Aorta (tissue), 5 donors: ENCODE measurements at places on chromosomes 11 and 22. TPM values are rescaled to one million over a fixed set of nuclear protein-coding genes. Genes with fewer than 3 reads are reported as not detected.

GRCh38 chr11:126963603-126964363 lies 36.8 kb downstream of the KIRREL3 start:
- no peak for DNase-seq

GRCh38 chr11:36711104-36711825 lies 113.2 kb upstream of the RAG2 start:
- no peak for DNase-seq

DNA sequence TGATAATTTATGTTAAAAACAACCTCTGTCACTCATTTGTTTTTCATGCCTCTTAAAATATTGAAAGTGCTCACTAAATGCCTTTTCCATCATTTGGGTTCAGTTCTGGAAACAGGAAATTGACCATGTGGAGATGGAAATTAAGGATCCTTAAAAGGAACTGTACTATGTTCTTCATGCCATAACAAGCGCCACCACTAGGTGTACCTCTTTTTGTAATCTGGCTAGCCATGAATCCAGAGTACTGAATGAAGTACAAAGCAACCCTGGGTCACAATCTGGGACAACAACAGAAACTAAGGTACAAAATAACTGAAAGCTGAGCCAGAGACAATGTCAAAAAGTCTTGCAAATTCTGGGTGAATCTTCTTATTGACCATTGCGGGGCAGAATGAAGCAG lies 559.1 kb downstream of the FAM181B start:
- DNase-seq, result no peak

DNA sequence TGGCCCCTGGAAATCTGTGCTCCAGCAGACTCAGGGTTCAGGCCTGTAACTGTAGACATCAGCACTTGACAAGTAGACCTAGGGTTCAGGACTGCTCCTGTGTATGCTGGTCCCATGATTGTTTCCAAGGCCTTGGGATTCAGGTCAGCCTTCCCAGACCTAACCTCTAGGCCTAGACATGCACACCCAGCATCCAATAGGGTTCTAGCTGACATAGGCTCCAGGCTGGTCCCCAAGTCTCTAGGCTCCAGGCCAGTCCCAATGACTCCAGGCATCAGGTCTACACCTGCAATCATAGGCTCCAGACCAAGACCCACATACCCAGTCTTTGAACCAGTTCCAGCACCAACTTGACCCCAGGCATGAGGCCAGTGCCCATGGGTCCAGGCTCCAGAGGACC lies 166.2 kb upstream of the GRIA4 start:
- no peak for DNase-seq

DNA sequence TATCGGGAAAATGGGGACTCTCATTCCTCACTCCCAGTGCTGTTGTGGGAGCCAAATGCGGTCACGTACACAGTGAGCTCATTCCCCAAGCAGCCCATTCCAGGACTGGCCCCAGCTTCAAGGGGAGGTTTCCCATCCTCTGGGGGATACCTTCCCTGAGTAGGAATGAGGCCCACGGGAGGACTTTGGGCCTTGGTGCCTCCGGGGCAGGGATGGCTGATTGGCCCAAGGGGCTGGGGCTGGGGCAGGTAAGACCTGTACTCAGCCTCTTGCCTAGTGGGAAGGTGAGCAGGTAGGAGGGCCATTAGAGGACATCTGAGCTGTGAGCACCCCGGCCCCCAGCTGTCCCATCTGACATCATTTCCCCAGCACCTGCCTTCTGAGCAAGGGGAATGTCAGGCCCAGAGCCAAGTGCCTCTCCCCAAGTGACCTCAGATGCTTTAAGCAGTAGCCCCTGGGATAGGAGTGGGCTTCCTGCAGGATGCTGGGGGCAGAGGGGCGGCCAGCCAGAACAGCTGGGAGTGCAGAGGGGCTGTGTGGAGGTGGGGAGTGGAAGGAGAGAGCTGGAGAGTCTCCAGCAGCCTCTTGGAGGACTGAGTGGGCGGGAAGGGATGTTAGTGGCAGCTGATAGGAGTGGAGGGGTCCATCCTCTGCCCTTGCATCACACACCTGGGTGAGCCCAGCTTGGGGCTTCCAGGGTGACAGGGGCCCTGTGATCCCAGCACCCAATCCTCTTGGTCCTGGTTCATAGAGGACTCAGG lies 58.4 kb downstream of the CD82 start:
- peak; percentile 64 for DNase-seq

- peak; percentile 35 for DNase-seq
Measured at GRCh38 chr22:38115423-38116205, 5.1 kb upstream of the BAIAP2L2 start.

- no peak for DNase-seq
Measured at GRCh38 chr11:125588505-125588904, 4.1 kb upstream of the STT3A start.

DNA sequence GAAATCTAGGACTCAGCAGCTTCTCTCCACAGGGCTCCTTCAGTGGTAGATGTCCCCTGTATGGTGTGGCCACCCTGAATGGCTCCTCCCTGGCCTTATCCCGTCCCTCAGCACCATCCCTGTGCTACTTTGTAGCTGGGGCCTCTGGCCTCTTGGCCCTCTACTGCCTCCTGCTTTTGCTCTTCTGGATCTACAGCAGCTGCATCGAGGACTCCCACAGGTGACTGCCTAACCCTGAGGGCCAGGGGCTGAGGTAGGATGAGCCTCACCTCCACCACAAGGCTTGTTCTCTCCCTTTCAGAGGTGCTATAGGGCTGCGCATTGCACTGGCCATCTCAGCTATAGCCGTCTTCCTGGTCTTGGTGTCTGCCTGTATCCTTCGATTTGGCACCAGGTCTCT lies 1.8 kb downstream of the TMEM179B start:
- DNase-seq, result no peak

- DNase-seq, result no peak
Measured at GRCh38 chr11:19366992-19367709, 126.4 kb upstream of the E2F8 start.

DNA sequence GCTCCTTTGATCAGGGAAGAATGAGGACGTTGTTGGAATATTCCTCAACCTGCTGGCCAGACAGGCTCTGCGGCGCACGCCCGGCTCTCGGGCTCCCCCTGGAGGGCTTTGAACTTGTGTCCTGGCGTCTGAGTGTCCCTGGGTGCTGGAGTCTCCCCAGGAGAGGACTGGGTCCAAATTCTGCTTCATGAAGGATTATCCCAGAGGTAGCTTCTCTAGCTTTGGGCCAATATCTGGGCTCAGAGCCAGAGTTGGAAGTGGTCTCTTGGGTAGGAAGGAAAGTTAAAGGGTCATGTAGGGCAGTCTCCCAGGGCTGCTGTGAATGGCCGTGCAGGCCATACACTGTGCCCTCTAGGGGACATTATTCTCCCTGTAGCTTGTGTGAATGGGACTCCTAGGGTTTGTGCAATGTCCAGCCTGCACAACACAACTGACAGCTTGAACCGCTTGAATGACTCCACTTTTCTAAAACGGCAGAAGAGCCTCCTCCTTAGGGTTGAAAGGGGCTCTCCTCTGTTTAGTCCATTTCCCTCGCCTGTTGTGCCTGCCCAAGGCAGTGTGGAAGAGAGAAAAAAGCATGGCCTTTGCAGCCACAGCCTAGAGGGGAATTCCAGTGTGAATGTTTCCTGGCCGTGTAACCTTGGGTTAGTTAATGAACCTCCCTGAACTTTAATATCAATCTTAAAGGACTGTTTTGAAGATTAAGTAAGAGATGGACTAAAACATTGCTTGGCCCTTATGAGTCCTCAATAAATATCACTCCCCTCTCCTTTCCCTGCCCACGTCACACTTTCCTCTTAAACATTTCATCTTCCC lies 111.2 kb upstream of the THY1 start:
- peak; percentile 81 for DNase-seq

DNA sequence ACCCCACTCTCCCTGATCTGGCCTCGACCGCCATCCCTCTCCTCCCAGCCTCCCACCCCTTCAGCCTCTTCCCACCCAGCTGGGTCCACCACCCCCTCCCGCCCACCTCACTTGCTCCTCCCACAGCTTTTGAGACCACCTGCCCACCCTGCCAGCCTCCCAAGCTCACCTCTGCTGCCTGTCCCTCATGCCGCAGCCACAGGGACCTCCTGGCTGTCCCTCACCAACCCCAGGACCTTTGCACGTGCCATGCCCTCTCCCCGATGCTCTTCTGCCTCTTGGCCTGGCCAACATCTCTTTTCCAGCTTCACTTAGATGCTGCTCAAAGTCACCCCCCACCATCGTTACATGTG lies 6.5 kb downstream of the PNPLA5 start:
- DNase-seq, result no peak

- no peak for DNase-seq
Measured at GRCh38 chr11:36452961-36453360, 57.1 kb downstream of the TRAF6 start.

DNA sequence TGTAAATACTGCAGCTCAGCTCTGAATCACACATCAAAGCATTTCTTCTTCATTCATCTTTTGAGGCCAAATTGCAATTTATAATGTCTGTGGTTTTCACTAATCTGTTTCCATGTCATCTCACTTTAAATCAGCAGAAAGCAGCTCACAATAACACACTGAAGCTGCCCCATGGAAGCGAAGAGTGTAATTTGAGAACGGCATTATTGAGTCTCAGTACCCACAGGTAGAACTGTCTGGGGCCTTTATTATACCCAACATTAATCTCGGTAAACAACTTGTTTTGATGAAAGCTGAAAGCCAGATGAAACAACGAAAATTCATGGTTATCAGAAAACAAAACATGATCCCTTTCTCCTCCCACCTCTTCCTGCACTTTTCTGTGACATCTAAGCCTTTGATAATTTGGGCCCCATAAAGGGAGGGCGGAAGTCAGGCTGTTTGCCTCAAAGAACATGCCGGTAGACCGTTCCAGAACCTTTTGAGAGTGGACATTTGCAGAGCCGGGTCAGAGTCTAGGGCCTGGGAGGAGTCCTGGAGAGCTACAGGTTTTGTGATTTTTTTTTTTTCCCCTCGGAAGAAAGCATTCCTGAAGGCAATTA lies 68.2 kb upstream of the SESN3 start:
- DNase-seq, result no peak

GRCh38 chr22:30223303-30223702 lies 23.3 kb downstream of the LIF start:
- DNase-seq, result no peak

DNA sequence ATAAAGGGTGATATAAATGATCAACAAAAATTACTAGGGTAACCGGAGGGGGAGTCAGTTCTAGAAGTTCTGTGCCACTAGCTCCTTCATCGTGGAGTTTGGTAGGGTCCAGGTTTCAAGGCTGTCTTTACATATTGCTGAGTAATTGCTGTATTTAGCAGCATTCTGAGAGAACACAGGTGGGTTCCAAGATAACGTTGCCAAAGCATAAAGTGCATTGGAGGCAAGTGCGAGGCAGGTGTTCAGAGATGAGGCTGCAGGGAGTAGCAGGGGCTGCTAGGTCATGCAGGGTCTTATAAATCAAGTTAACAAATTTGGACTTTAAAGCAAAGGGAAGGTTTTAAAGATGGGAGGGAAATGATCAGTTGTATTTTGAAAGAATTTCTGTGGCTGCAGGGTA lies 17.8 kb downstream of the SGSM3 start:
- DNase-seq, result no peak

DNA sequence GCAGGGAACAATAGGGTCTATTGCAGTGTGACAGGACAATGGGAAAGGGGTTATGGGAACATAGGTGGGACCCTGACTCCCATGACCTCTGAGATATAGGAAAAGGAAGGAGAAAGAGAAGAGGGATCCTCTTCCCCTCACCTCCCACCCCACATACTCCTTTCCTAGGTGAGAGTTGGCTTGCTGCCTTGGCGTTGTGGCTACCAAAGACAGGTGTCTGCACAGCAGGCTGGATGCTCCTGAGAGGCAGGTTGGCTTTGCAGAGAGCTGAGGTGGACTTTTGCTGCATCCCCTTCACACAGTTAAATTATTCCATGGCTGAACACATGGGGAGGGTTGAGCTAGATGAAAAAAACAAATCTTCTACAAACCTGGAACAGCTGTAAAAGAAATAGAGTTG lies 80.7 kb downstream of the SYT9 start:
- no peak for DNase-seq

- no peak for DNase-seq
Measured at GRCh38 chr11:114382509-114382908, 17.8 kb downstream of the C11orf71 start.

- no peak for DNase-seq
Measured at GRCh38 chr11:6099577-6099976, 7.9 kb upstream of the OR56B4 start.

GRCh38 chr11:74182635-74183034 lies 11.5 kb downstream of the PPME1 start:
- DNase-seq, result no peak

DNA sequence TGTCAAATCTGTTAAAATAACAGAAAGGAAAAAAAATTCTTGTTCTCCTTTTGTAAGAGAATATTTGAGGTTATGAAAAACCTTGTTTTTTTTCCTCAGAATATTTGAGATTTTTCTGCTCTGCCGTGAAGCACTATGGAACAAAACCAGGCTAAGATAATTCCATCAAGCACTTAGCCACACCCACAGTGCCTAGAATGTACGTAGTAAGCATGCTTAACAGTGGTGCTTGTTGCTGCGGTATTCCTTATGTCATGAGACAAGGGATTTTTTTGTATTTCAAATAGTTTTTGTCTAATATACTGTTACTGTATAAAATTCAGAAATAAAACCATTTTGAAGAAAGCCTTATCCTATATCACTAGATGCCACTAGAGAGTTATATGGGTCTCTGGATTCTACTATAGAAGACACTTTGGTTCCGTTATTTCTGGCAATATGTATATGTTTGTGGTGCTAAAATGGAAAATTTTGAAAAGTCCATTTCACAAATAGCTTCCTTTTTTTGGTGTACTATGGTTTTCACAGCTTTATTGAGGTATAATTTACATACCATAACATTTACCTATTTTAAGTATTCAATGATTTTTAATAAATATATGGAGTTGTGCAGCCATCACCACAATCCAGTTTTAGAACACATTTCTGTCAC lies 23.7 kb downstream of the PDHX start:
- no peak for DNase-seq

DNA sequence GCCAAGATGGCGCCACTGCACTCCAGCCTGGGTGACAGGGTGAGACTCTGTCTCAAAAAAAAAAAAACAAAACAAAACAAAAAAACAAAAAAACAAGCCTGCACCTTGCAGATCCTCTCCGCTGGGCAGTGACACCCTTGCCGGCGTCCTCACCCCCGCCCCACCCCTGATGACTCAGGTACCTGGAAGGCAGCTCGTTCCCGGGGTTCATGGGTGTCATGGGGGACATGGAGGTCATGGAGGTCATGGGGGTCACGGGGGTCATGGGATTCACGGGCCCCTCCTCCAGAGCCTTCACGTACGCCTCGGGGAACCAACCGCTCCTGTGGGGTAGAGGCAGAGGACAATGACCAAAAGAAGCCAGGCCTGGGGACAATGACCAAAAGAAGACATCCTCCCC lies 3.0 kb upstream of the SLC16A8 start:
- no peak for DNase-seq

GRCh38 chr22:28052825-28053269 lies 133.8 kb upstream of the PITPNB start:
- no peak for DNase-seq

ISX gene
- not detected for total RNA-seq

LMNTD2 gene
- total RNA-seq, result 1.4 TPM

NEAT1 gene
- total RNA-seq, result 1,566 TPM

CLTCL1 gene
- total RNA-seq, result 7.9 TPM

MICAL2 gene
- total RNA-seq, result 315 TPM

RAG2 gene
- not detected for total RNA-seq
